Activated CD4-positive, alpha-beta T cell treated with anti-CD3 and anti-CD28 coated beads, Interleukin-2, Interleukin-4, amounts not matched to agents 100 ng/mL and 50 ng/mL, durations not matched to agents 16 hours and 8 hours (primary cell): ENCODE measurements at places on chromosomes 4 and X.
A peak's percentile ranks its signal among the peaks of the same experiment; 100 is the strongest.

GRCh38 chr4:185587427-185588161 is 52.3 kb upstream of the PDLIM3 start:
- peak; percentile 21 for DNase-seq

- no peak for DNase-seq
Measured at GRCh38 chr4:5852523-5853202, 40.2 kb downstream of the CRMP1 start.

DNA sequence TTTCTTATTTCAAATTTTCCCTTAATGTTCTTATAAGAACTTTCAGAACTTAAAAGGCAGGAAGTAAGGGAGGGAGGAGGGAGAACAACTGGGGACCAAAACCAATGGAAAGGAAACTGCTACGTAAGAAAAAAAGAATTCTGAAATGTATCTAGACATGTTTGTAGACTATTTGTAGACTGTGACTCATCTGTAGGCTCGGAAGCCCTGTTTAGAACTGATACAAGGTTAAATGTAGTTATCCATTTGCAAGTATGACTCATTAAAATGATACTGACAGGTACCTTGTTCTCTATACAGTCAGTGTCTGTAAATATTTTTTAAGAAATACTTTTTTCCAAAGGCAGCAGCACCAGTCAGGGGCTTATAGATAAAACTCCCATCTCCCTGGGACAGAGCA is 202.0 kb downstream of the DHX15 start:
- no peak for DNase-seq

GRCh38 chr4:135533053-135533452 is 1331.5 kb upstream of the PABPC4L start:
- DNase-seq: no peak

GRCh38 chr4:137674066-137674465 is 141.8 kb upstream of the PCDH18 start:
- no peak for DNase-seq

DNA sequence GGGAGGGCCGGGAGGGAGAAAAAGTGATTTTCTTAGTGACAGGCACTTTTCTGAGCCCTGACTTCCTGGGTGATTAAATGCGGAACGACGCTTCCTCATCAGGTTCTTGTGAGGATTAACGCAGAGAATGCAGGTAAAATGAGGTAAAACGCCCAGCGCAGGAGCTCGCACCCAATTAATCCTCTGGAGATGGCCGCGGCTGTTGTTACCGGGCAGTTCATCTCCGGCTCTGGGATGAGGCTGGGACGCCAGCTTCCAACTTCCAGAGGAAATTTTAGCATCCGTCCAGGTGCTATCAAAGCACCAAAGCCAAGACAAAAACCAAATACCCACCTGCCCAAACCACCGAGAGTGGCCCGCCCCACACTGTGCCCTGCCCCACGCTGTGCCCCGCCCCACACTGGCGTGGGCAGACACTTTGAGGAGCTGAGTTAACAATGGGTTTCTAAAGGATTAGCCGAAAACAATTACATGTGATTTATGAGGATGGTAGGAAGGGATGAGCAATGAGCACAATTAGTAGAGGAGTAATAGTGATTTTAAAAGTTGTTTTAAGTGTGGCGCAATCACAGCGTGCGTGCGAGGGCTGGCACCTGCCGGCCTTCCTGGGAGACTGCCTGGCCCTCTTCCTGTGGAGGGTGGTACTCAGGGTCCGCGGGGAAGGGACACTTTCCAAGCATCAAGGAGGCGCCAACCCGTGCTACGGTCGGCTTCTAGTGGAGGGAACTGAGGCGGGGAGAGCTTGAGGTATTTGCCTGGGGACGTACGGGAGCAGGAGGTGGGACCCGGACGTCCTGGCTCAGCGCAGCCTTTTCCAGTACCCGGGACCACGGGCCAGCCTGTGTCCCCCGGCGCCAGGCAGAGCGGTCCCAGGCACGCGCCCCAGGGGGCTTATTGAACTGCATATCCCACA is 41.6 kb upstream of the ADRA2C start:
- DNase-seq: no peak

DNA sequence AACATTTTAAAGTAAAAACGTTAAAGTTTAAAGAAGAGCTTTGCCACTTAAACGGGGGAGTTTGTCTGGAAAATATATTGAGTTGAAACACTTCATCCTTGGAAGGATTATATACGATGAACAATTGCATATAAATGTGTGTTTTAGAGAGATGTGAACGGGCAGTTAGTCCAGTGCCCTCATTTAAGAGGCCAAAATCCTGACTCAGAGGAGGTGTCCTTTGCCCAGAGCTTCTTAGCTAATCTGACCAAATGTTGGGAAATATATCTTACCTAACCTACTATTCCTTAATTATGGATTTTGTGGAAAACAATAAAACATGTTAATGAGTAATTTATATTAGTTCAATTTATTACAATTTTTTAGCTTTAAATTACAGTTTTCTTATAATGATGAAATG is 327.2 kb upstream of the DIPK2B start:
- no peak for DNase-seq

DNA sequence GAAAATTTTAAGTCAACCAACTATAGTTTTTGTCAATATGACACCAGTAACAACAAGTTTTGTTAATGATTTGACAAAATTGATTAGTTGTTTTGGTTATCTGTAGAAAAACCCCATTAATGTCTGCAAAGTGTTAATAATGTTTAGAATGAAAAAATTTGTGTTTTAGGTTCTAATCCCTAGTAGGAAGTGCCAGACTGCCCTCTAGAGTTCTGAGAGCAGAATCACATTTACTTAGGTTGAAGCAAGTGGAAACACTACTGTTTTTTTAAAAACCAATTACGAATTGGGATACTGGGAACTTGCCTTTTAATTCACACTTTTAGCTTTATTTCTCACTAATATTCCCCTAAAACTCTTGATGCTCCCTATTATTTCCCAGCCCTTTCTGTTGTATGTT is 101.1 kb upstream of the CYLC1 start:
- DNase-seq: peak; percentile 9

GRCh38 chr4:183610613-183611012 is 48.4 kb downstream of the RWDD4 start:
- no peak for DNase-seq

DNA sequence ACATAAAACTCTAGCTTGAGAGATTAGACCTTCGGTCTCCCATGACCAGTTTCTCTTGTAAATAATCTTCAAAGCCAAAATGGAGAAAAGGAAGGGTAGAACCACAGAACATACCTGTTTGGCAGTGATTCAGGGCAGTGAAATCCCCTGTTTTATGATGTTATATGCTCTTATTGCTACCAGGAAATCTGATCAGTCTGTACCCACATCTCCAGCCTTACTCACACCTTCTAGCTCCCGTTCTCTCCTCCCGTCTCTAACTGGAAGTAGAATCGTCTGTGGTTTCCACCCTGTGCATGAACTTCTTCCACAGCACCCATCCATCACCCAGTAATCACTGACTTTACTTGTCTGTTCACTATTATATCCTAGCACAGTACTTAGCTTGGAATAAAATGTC is 42.9 kb downstream of the NKX6-1 start:
- no peak for DNase-seq

DNA sequence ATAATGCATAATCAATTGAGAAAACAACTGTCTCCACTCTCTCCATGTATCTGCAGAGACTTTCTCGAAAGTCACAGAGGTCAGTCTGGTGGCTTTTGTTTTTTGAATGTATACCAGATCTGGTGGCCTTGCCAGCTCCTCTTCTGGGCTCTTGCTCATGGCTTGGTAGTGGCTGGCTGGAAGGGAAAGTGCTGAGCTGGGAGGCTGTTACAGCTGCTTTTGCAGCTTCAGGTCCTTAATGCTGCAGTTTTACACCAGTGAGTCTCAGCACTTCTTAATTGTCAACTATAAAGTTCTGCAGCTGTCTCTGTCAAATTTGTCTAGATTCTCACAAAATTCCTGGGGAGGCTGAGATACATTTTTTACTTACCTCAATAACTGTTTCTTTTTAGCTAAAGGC is 390.0 kb downstream of the GRXCR1 start:
- DNase-seq: no peak

- DNase-seq: no peak
Measured at GRCh38 chrX:40832723-40833122, 97.4 kb upstream of the MED14 start.

GRCh38 chr4:89939546-89939945 is 44.9 kb downstream of the MMRN1 start:
- no peak for DNase-seq

DNA sequence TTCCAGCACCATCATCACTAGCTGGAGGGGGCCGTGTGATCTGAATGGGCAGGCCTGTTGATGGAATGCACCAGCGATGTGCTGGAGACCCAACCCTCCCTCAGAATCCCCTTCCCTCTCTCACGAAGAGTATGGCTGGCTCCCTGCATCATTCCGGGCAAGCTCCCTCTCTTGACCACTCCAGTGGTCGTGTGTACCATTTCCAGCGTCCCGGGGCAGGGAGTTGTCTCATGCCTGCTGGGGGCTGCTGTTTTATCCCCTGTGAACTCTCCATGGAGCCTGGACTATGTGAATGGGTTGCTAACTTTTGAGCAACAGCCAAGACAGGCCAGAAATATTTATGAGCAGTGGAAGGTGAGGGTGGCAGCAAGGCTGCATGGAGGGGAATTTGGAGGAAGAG is 8.1 kb downstream of the CSAG1 start:
- no peak for DNase-seq
